ENCODE measurements at places on chromosomes 13 and 19.

DNA sequence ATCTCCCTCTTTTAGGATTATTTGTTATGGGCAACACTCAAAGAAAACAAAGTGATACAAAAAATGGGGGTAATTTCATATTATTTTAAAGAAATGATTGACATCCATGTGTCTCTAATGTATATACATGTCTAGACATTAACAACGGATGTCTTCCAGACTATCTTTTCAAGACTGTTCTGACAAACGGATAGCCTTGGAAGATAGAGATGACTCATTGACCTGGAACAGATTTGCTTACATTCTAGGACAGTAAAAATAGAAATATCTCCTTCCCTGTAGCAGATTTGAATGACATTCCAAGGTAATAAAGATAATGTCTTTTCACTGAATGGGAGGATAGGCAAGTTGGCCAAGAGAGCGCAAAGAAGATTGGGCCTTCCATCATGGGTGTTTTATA lies 26.2 kb upstream of the SLITRK6 start:
- no peaks in the 10 kb centered on the region for H3K4me1 ChIP-seq
- DNase-seq, result no peak
- H3K36me3 ChIP-seq, result no peaks in the 10 kb centered on the region
- H3K27ac ChIP-seq, result no peak overlapping the region

- H3K4me3 ChIP-seq, result peak overlapping the region; percentile 38
- DNase-seq, result peak; percentile 17
- H3K4me1 ChIP-seq, result no peaks in the 10 kb centered on the region
- peak overlapping the region; percentile 24 for H3K27ac ChIP-seq
- H3K27me3 ChIP-seq, result no peaks in the 10 kb centered on the region
Measured at GRCh38 chr19:36420961-36421748, 2.7 kb upstream of the ZFP82 start.

DNA sequence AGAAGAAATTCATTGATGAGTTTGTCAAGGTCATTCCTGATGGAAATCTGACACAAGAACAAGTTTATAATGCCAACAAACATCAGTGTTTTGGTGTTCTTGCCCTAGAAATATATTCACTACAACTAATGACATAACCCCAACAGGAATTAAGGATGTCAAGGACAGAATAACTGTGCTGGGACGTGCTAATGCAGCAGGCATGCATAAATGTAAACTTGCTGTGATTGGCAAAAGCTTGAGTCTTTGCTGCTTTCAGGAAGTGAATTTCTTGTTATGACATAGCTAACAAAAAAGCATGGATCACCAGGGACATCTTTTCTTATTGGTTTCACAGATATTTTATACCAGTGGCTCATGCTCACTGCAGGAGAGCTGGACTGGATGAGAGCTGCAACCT lies 144.6 kb downstream of the KCTD12 start:
- no peaks in the 10 kb centered on the region for H3K4me1 ChIP-seq
- DNase-seq, result no peak
- H3K36me3 ChIP-seq, result no peaks in the 10 kb centered on the region
- no peaks in the 10 kb centered on the region for H3K27me3 ChIP-seq

DNA sequence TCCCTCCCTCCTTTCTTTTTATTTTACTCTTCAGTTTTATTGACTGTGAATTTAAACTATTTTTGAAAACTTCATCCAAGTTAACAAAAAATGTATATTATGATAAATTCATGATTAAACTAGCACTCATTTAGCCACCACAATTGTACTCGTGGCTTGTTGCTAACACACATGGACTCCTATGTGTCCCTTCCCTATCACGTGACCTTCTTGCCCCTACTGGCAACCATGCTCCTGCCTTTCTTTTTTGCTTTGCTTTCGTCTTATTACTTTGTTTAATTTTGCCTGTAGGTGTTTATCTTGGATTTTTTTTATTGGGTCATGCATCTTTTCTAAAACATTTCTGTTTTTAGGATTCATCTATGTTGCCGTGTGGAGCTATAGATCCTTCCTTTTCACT lies 8.2 kb downstream of the CLC start:
- no peak overlapping the region for H3K4me3 ChIP-seq
- no peak for DNase-seq
- H3K36me3 ChIP-seq, result no peaks in the 10 kb centered on the region
- H3K27me3 ChIP-seq, result no peaks in the 10 kb centered on the region

- H3K27ac ChIP-seq, result peak within 1 kb of the TSS; percentile 79
- peak within 1 kb of the TSS; percentile 48 for H3K4me3 ChIP-seq
- peak; percentile 62 for DNase-seq
Measured at GRCh38 chr13:71867131-71867814, at the start of gene DACH1. Gene DACH1 (minus strand): TSS chr13:71867204.

DNA sequence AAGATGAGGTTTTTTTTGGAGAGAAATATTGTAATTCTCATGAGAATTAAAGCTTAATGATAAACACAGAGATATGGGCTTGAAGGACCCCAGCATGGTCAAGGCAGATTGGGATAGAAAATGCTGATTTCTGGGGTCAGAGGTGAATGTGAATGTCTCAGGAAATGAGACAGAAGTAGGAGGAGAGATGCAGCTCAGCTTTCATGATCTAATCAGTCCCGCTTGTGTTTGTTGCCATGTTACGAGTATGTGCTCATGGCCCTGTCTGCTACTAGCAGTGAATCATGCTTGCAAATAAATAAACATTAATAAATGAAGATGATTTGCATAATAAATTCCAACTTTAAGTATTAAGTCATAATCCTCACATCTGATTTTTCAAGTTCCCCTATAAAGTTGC lies 23.0 kb upstream of the NDFIP2 start:
- no peak overlapping the region for H3K27ac ChIP-seq
- H3K27me3 ChIP-seq, result no peaks in the 10 kb centered on the region
- H3K4me1 ChIP-seq, result no peaks in the 10 kb centered on the region
- no peaks in the 10 kb centered on the region for H3K36me3 ChIP-seq
- no peak overlapping the region for H3K4me3 ChIP-seq

GRCh38 chr19:19579533-19580361 lies 38.7 kb downstream of the PBX4 start:
- no peak overlapping the region for H3K4me3 ChIP-seq
- no peaks in the 10 kb centered on the region for H3K4me1 ChIP-seq
- no peak overlapping the region for H3K27ac ChIP-seq
- DNase-seq, result no peak
- no peaks in the 10 kb centered on the region for H3K27me3 ChIP-seq
- H3K36me3 ChIP-seq, result no peaks in the 10 kb centered on the region

- H3K27me3 ChIP-seq, result no peaks in the 10 kb centered on the region
- no peak overlapping the region for H3K4me3 ChIP-seq
- H3K4me1 ChIP-seq, result no peaks in the 10 kb centered on the region
Measured at GRCh38 chr19:17797424-17798201, 2.7 kb downstream of the B3GNT3 start.

GRCh38 chr19:17965370-17966128 lies 1.4 kb upstream of the KCNN1 start:
- H3K4me1 ChIP-seq, result no peaks in the 10 kb centered on the region
- no peak overlapping the region for H3K27ac ChIP-seq
- no peak overlapping the region for H3K4me3 ChIP-seq
- H3K36me3 ChIP-seq, result no peaks in the 10 kb centered on the region
- DNase-seq, result no peak
